ENCODE measurements at places on chromosomes 6 and 20. TPM values are rescaled to one million over a fixed set of nuclear protein-coding genes. Genes with fewer than 3 reads are reported as not detected.

- H3K27me3 ChIP-seq = no peaks in the 10 kb centered on the region
- H3K27ac ChIP-seq = peak overlapping the region; percentile 25
- H3K36me3 ChIP-seq = no peaks in the 10 kb centered on the region
- H3K4me1 ChIP-seq = peaks cover 60% of the 10 kb centered on the region
- H3K4me3 ChIP-seq = peak overlapping the region; percentile 80
- peak; percentile 23 for DNase-seq
Measured at GRCh38 chr20:1391640-1392442, 1.0 kb downstream of the FKBP1A start.

GRCh38 chr20:34578521-34578920, 20.0 kb downstream of the MAP1LC3A start:
- H3K27ac ChIP-seq = no peak overlapping the region
- DNase-seq = no peak
- H3K4me1 ChIP-seq = peaks cover 20% of the 10 kb centered on the region

DNA sequence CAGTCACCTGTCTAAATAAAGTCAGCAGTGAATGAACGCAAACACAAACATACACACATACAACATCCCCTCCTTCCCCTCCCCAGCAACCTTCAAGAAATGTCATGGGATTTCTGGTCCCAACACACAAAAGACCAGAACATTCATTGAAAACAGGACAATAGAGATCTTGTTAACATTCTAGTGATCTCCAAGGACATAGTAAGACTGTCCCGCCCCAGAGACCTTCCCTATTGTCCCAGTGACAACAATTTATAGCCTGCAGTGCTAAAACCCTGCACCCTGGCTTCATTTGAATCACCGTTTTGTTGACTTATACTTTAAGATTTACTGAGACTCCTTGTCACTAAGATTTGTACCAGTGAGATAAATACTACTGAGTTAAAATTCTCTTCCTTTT, 143.9 kb upstream of the NOX3 start:
- no peak for DNase-seq
- no peaks in the 10 kb centered on the region for H3K27me3 ChIP-seq
- H3K27ac ChIP-seq = no peak overlapping the region

DNA sequence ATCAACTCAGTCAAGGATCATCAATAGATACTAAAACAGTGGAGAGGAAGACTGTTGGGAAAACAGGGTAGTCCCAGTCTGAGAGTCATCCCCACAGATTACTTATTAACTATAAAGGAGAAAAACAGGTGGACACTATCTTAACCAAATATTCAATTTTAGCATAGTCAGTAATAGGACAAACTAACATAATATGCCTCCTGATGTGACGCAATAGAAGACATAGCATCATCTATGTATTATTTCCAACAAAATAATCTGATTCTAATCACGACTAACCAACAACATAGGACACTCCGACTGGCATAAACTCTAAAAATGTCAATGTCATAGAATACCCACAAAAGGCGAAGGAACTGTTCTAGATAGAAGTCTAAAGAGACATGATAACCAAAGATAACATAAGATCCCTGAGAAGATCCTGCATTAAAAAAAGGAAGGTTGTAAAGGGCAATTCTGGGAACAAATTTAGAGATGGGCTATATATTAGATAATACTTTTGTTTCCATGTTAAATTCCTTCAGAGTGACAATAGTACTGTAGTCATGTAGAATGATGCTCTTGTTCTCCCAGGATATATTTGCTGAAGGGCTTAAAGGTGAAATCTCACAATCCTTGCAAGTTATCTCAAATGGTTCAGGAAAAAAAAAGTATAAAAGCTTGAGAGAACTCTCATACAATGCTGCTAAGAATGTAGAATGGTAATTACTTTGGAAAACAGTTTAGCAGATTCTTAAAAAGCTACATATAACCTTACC, 28.9 kb downstream of the ILRUN start:
- no peak overlapping the region for H3K27ac ChIP-seq
- no peaks in the 10 kb centered on the region for H3K36me3 ChIP-seq
- peaks cover 35% of the 10 kb centered on the region for H3K4me1 ChIP-seq
- no peak overlapping the region for H3K4me3 ChIP-seq

DNA sequence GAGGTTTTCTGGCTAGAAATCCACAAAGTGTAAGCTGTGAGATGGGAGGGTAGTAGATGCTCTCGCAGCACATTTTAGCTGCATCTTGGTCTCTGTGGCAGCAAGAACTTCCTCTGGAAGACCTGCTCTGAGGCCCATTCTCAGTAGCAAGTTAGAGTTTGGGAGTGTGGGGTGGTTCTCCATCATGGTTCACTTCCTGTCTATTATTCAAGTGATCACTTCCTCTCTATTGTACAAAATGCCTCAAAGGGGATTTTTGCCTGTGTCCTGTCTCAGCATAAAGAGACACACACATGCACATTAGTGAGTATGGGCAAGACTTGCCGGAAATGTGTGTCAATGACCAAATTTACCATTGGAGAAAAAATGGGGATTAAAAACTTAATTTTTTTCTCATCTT, 42.5 kb downstream of the LYRM2 start:
- DNase-seq = no peak
- H3K4me3 ChIP-seq = no peak overlapping the region
- no peaks in the 10 kb centered on the region for H3K27me3 ChIP-seq
- H3K4me1 ChIP-seq = peaks cover 5% of the 10 kb centered on the region

GRCh38 chr6:119493980-119494379, 144.4 kb upstream of the MAN1A1 start:
- H3K4me3 ChIP-seq = no peak overlapping the region
- DNase-seq = no peak
- H3K36me3 ChIP-seq = no peaks in the 10 kb centered on the region
- H3K27ac ChIP-seq = no peak overlapping the region
- no peaks in the 10 kb centered on the region for H3K27me3 ChIP-seq

The PRDM13 gene
- not detected for total RNA-seq

GRCh38 chr20:32110173-32110704, 725 bp downstream of the TM9SF4 start:
- no peaks in the 10 kb centered on the region for H3K27me3 ChIP-seq
- H3K27ac ChIP-seq = peak overlapping the region; percentile 96
- H3K36me3 ChIP-seq = peaks cover 4% of the 10 kb centered on the region
- peak overlapping the region; percentile 99 for H3K4me3 ChIP-seq
- peaks cover 12% of the 10 kb centered on the region for H3K4me1 ChIP-seq

- H3K27me3 ChIP-seq = no peaks in the 10 kb centered on the region
- H3K36me3 ChIP-seq = no peaks in the 10 kb centered on the region
- no peak overlapping the region for H3K27ac ChIP-seq
- no peak for DNase-seq
- H3K4me1 ChIP-seq = no peaks in the 10 kb centered on the region
- no peak overlapping the region for H3K4me3 ChIP-seq
Measured at GRCh38 chr20:13984211-13984610, 6.2 kb downstream of the SEL1L2 start.

The LSM2 gene
- 24.2 TPM for total RNA-seq

The SNTA1 gene
- 5.3 TPM for total RNA-seq

DNA sequence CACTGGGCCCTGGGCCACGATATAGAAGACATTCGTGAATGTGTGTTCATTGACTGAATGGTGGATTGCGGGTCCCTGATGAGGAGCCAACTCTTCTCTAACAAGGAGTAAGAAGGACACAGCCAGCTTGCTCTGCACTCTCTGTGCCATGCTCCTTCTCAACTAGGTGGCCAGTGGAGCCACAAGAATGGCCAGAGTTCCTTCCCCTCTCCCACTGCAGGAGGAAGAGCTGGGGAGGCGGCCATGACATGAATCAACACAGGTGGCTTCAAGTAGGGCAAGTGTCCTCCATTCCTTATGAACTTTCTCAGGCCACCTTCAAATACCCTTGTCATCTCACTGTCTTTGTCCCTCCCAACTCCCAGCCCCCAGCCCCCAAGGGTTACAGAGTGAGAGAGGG, 305.7 kb downstream of the KIF16B start:
- DNase-seq = no peak
- no peaks in the 10 kb centered on the region for H3K36me3 ChIP-seq
- H3K27me3 ChIP-seq = peaks cover 5% of the 10 kb centered on the region
- H3K27ac ChIP-seq = no peak overlapping the region
- no peak overlapping the region for H3K4me3 ChIP-seq

- no peak overlapping the region for H3K27ac ChIP-seq
- no peaks in the 10 kb centered on the region for H3K4me1 ChIP-seq
- no peak overlapping the region for H3K4me3 ChIP-seq
- no peaks in the 10 kb centered on the region for H3K36me3 ChIP-seq
- H3K27me3 ChIP-seq = peaks cover 10% of the 10 kb centered on the region
- DNase-seq = no peak
Measured at GRCh38 chr20:10240655-10241054, 22.0 kb downstream of the SNAP25 start.

The FAM217A gene
- not detected for total RNA-seq

The OTOR gene
- total RNA-seq = not detected

The PRSS35 gene
- not detected for total RNA-seq

- H3K27ac ChIP-seq = no peak overlapping the region
- H3K36me3 ChIP-seq = no peaks in the 10 kb centered on the region
- H3K4me1 ChIP-seq = no peaks in the 10 kb centered on the region
Measured at GRCh38 chr6:160349814-160350350, 1.7 kb downstream of the SLC22A3 start.

DNA sequence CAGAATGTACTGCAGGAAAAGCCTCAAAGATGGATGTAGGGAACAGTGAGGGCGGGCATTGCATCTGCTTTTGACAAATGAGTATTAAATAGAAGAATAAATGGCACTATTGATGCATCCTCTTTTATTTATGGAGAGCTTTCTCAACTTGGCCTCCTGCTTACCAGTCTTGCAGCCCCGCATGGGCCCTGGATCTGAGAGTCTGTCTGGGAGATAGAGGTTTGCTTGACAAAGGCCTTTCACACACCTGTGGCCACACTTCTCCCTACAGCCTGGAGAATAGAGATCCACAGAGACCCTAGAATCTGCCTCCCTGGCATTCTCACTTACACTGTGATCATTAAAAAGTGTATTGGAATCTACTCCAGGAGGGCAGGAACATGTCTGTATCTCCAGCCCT, 203.8 kb upstream of the CDH4 start:
- H3K27ac ChIP-seq = no peak overlapping the region
- H3K4me1 ChIP-seq = no peaks in the 10 kb centered on the region
- no peak overlapping the region for H3K4me3 ChIP-seq
- DNase-seq = no peak
- H3K27me3 ChIP-seq = peaks cover 2% of the 10 kb centered on the region

DNA sequence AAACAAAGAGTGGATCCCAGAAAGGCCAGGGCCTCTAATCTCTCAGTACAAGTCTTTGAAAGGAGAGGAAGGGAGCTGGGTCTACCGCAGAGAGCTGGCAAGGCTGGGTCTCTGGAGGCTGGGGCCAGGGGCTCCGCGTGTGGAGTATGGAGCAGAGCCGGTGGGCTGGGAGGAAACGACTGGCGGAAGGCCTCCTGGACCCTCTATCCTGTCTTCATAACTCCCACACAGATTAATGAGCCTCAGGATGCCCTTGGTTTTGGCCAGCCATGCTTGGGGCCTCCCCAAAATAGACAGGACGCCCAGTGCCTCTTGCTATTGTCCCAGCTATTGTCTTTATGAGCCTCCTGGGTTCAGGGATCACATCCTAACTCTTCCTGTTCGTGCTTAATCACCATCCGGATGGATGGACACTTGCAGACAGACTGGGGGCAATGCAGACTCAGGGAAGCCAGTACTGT, 306.4 kb downstream of the DHX35 start:
- no peak for DNase-seq
- no peak overlapping the region for H3K4me3 ChIP-seq
- no peaks in the 10 kb centered on the region for H3K4me1 ChIP-seq
- H3K27me3 ChIP-seq = peaks cover 7% of the 10 kb centered on the region
- H3K27ac ChIP-seq = no peak overlapping the region
- H3K36me3 ChIP-seq = no peaks in the 10 kb centered on the region

- H3K4me1 ChIP-seq = no peaks in the 10 kb centered on the region
- no peak for DNase-seq
- no peak overlapping the region for H3K4me3 ChIP-seq
Measured at GRCh38 chr6:128567029-128567428, 46.6 kb upstream of the PTPRK start.

DNA sequence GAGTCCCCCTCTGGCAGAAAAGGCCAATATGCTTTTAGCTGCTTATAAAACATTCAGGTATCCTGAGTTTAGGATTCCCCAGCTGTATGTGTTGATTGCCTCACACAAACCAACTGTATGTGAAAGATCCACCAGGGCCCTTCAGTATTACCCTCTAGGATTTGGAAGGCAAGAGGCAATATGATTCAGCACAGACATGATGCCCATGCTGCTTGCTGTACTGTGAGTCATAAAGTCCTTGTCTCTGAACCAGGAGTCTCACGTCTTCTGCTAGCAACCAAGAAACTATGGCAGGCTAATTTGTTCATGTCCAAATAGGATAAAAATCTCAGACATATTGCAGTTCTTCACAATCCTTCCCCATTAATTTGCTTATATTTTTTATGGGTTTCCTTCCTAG, 789.2 kb upstream of the SLC35B3 start:
- DNase-seq = no peak
- no peak overlapping the region for H3K4me3 ChIP-seq
- no peak overlapping the region for H3K27ac ChIP-seq
- no peaks in the 10 kb centered on the region for H3K4me1 ChIP-seq

GRCh38 chr6:77292564-77293546, 170.4 kb downstream of the HTR1B start:
- H3K27me3 ChIP-seq = no peaks in the 10 kb centered on the region
- no peaks in the 10 kb centered on the region for H3K4me1 ChIP-seq
- DNase-seq = no peak
- H3K27ac ChIP-seq = no peak overlapping the region
- H3K4me3 ChIP-seq = no peak overlapping the region
- no peaks in the 10 kb centered on the region for H3K36me3 ChIP-seq

DNA sequence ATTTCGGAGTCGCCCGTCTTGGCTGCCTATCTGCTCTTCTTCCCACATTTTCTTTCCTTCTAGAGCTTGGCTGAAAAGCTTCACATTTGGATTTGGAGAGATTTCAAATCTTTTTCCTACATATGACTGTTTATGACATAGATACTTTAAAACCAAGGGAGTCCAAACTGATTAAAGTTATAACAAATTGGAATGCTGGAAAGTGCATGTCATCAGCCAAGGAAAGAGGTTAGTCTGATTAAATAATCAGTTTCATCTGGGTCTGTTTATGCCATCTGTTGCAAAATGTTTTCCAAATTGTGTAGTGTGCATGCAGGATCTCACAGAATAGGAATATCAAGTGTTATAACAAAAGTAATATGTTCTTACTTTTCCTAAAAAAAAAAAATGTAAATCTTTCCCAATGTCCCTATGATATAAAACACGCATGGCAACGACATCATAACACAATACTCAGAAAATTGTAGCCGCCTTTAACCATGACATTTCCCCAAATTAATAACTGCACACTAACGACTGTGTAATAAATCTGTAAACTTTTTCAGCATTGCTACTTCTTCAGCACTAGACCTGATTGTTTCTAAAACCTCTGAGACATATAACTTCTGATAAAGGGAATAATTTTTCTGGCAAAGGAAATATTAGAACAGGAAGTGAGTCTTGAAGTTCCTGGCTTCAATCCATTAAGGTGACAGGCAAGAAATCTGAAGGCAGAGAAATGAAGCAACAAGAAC, 230.2 kb upstream of the FOXQ1 start:
- H3K4me1 ChIP-seq = no peaks in the 10 kb centered on the region
- no peak for DNase-seq
- no peak overlapping the region for H3K27ac ChIP-seq

All from T-cell (primary cell).